ENCODE measurements at places on chromosomes 2 and 18.

DNA sequence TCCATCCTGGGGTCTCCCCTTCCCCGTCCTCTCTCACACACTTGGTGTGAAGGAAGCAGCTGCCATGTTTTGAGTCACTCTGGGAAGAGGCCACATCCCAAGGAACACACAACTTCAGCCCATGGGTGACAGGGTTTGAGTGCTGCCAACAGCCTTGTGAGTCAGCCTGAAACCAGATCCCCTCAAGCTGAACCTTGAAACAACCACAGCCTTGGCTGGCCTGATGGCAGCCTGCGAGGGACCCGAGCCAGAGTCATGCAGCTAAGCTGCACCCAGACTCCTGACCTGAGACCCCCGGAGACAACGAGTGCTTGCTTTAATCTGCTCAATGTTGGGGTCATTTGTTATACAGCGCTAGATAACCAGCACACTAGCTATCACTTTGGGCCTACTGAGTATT, 19.3 kb upstream of the MC2R start:
- no peak for DNase-seq

DNA sequence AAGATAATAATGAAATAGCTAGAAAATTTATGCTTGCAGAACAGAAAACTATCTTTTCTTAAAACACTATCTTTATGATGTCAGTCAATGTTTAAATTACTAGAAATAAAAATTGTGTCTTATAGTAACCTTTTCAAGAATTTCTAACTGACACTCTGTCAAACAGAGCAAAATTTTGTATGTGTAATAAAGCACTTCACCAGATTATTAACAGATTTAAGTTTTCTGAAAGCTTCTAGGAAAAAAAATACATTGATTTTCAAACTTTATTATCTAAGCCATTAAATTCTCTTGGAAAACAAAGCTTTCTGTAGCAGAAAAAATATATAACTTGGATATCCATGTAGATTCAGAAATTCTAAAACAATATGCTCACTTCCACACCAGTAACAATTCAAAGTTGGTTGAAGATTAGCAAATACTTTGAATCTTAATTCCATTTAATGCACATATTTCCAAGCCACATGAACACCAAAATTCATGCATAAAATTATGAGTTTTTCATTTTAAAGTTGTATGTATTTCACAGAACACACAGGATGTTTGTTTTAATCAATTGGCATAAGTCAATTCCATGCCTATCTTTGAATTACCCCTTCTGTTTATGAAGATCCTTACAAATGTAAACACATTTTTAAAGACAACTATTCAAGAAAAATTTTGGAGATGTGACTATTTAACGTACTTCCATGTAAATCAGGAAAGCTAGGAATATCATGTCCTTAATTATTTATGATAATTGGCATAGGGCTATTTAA, 19.9 kb downstream of the FN1 start:
- DNase-seq: no peak

DNA sequence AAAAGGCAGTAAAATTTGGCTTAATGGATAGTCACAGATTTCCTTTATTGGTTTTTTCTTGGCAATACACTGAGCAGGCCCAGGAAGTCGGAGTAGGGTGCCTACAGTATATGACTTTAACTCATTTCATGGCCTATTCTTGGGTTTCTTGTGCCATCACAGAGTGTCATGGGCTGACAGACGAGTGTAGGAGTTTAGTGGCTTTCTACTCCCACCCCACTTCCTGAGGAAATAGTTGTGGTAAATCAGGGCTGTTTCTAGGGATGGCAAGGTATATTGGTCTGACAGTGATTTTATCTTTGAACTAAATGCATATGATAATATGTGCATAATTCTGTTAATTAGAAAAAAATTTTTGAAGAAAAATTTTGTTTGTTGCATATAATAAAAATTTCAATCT, 100.1 kb downstream of the PLCL1 start:
- DNase-seq: no peak

DNA sequence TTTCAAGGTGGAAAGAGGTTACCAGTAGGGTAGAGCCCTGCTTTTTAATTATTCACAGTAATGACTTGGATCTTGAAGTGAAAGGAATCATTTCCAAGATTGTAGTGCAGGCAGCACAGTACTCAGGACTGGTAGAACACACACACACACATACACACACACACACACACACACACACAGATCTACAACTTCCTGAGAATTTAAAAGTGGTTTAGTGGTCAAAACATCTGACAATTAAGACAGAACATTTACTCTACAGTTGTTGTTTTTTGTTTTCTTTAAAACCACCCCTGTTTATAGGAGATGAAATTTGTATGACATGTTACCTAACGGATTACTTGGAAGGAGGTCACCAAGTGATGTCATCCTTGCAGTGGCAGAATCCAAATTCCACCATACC, 146.7 kb upstream of the VRK2 start:
- no peak for DNase-seq

GRCh38 chr2:203894262-203894661, 26.7 kb downstream of the CTLA4 start:
- DNase-seq: no peak

- no peak for DNase-seq
Observed at GRCh38 chr2:121910139-121910538, 154.7 kb downstream of the TSN start.

GRCh38 chr18:44625386-44625785, 55.3 kb upstream of the SETBP1 start:
- DNase-seq: no peak

- no peak for DNase-seq
Observed at GRCh38 chr2:16203069-16203468, 262.7 kb downstream of the MYCN start.

- no peak for DNase-seq
Observed at GRCh38 chr2:111896024-111896423, 2.4 kb upstream of the MERTK start.

GRCh38 chr18:55047546-55047945, 88.3 kb upstream of the CCDC68 start:
- DNase-seq: no peak

DNA sequence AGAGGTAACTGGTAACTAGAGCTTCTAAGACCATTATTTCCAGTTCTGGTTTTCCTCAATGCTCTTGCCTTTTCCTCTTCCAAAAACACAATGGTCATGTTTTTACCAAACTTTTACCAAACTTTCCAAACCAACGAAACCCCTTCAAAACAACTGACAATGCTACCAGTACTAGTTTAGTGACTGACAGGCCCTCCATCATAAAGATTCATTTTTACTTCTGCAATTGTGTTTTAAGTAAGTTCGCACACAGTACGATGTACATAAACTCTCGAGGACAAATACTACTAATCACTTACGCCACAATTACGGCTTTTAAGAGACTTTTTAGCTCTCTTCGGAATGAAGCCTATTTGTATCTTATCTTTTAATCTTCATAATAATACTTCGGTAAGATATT, 900 bp downstream of the C18orf32 start:
- DNase-seq: no peak

GRCh38 chr18:25133879-25134278, 218.1 kb downstream of the ZNF521 start:
- DNase-seq: no peak

DNA sequence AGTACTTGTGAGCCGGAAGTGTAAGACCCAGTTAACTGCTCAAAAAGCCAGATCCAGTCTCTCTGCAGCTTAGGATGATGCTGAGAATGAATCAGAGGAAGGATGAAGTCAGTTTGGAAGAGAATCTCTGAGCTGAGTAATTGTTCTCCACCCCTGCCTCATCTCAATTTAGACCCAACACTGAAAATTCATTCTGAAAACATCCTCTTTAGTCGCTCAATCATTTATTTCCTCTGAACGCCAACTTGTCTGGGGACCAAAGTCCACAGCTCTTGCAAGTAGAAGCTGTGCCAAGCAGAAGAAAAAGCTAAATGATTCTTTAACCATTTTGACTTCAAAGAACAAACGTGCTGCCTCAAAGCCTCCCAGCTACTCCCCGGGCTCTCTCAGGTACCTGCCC, 177.1 kb upstream of the KLHL29 start:
- no peak for DNase-seq

DNA sequence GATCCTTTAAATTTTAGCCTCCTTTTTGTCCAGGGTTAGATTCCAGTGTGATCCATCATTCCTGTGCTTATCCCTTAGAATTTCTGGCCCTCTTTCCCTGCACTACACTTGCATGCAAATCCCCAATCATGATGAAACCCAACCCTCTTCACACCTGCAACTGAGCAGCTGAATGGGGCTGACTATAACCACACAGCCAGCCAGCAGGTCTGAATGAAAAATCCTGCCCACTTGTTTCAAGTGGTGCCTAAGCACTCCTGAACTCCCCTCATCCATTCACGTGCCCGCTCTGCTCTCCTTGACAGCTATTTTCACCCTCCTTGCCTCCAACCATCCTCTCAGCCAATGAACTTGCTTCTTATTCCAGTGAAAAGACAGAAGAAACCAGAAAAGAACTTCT, 80.5 kb upstream of the AFF3 start:
- DNase-seq: peak; percentile 45

DNA sequence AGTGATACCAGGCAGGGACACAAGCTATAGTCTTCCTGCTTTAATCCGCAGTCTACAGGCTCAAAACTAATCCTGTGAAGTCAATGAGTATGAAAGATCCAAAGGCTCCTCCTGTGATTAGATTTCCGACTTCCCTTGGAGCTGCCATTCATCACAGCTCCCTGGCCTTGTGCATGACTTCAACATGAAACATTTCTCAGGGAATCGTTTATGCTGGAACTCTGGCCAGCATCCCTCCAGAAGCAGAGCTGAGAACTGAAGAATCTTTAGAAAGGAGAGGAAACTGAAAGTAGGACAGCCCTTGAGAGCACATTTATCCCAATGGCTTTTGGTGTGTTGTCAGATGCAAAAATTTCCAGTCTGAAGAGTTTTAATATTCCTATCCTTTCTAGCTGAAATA, 84.3 kb upstream of the SESTD1 start:
- DNase-seq: no peak

GRCh38 chr2:236553522-236553921, 16.1 kb upstream of the ACKR3 start:
- no peak for DNase-seq

DNA sequence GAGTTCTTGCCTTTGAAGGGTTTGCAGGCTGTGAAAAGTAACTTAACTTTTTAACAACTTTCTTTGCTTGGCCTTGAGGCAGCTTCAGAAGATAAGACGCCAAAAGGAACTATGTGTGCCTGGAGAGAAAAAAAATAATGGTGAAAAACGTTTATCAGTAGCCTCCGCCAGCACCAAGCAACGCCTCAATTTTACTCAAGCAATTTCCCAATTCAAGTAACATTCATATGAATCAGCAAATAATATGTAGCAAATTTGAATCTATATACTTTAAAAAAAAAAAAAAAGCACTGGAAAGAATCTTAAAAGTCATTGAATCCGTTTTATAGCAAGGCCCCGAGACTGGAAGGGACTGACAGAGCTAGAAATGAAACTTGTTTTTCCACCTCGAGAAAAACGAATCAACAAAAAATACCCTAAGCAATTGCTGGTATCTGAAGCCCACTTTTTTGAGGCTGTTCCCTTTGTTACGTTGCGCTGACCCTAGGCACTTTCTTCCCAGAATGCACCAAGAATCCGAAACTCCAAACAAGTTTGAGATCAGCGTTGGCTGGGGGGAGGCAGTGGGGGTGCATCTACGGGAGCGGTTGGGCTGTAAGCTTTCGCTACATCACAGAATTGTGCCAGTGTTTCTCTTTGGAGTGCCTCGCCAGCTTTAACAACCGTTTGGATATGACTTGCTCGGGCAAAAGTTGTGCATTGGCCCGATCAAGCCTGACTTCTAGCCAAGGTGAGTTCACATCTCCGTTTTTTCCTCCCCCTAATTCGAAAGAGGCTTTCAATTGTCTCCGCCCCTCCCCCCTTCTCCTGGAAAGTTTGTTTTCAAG, 2.7 kb upstream of the TGIF1 start:
- no peak for DNase-seq

- peak; percentile 18 for DNase-seq
Observed at GRCh38 chr2:11477994-11478393, 12.0 kb upstream of the E2F6 start.

GRCh38 chr18:78813936-78814710, 165.5 kb upstream of the SALL3 start:
- no peak for DNase-seq

GRCh38 chr18:68459968-68460367, 254.9 kb downstream of the TMX3 start:
- DNase-seq: no peak

DNA sequence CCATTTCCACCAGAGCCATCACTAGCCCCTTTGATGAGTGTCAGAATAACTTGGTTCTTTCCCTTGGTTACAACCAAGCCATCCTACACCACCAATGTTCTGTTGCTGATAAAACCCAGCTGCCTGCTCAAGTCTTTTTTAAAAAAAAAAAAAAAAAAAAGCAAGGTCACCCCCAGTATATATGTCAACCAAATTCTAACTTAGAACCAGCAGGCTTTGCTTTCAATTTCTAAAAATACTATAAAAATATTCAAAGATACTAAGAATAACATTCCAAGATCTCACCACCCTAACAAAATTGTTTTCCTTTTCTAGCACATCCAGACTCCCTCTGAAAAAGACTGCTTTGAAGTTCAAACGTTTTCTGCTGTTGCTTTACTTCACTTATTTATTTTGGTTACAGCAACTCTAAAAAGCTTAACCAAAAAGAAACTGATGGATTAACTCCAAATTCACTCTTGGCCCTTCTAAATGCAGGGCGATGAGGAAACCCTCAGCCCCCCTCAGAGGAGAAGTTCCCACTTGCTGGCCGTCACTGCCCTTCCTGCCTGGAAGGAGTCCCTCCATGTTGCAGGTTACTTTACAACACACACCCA, 10.9 kb downstream of the UXS1 start:
- no peak for DNase-seq

- DNase-seq: no peak
Observed at GRCh38 chr2:206482123-206482522, 38.8 kb downstream of the ADAM23 start.

DNA sequence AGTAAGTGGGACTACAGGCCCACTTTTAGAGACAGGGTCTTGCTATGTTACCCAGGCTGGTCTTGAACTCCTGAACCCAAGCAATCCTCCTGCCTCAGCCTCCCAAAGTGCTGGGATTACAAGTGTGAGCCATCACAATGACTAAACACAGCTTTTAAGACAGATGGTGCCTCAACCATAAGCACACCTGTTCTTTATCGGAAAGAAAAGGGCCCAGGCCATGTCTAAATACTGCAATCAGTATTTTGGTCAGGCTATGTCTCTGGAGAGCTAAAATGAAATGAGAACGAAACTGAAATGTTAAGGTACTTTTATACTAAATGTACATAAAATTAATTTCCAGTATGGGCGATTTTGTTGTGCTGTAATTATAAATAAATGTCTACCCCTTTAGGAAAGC, 69.5 kb upstream of the SPTBN1 start:
- DNase-seq: no peak

GRCh38 chr2:219514196-219514761, at the start of gene ASIC4:
Gene ASIC4, plus strand, starts transcription at chr2:219514482. Its CDS starts 243 bp downstream, at chr2:219514725.
- peak; percentile 22 for DNase-seq

Measured in NCI-H524 treated with DMSO at 0.1 percent for 48 hours (cell line).